HCT116 (cell line): ENCODE measurements at places on chromosomes 1 and 21. TPM values are rescaled to one million over a fixed set of nuclear protein-coding genes. Genes with fewer than 3 reads are reported as not detected.

The PM20D1 gene
- total RNA-seq, result not detected

The EFNA1 gene
- 19.7 TPM for total RNA-seq

The KRTAP26-1 gene
- total RNA-seq, result not detected

- DNase-seq, result no peak
Observed at GRCh38 chr1:158048371-158049067, 55.1 kb downstream of the KIRREL1 start.

- no peak for DNase-seq
Observed at GRCh38 chr1:23426828-23427227, 2.3 kb upstream of the TCEA3 start.

DNA sequence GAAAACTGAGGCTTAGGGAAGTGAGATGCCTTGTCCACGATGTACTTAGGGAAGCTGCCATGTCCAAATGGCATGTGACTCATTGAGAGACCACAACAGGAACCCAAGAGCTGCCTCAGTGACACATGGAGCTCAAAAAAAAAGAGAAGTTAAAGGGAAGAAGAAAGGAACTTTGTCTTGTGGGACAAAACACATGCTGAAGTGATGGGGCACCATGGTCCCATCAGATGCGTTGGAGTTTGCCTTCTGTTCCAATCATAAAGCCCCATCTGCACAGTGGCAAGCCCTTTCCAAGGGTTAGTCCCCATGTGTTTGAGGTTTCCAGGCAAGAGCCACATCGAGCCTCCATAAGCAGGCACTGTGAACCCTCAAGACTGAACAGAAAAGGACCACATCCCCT lies 8.0 kb downstream of the MED8 start:
- DNase-seq, result no peak

DNA sequence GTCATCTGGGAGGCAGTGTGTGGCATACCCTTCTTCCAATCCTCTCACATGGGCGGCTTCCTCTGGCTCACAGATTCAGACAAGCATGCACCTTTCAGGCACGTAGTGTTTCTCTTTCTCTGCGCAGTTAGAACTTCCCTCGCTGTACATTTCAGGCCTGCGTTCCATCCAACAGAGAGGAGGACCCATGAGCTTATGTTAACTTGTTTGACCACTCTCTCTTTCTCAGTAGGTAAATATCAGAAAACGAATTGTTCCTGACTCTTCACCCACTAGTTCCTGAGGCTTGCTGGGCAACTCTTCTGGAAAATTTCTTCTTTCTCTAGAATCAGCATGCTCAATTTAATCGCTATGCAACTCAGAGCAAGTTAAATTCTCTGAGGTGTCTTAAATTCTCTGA lies 85.5 kb downstream of the DDX20 start:
- no peak for DNase-seq

DNA sequence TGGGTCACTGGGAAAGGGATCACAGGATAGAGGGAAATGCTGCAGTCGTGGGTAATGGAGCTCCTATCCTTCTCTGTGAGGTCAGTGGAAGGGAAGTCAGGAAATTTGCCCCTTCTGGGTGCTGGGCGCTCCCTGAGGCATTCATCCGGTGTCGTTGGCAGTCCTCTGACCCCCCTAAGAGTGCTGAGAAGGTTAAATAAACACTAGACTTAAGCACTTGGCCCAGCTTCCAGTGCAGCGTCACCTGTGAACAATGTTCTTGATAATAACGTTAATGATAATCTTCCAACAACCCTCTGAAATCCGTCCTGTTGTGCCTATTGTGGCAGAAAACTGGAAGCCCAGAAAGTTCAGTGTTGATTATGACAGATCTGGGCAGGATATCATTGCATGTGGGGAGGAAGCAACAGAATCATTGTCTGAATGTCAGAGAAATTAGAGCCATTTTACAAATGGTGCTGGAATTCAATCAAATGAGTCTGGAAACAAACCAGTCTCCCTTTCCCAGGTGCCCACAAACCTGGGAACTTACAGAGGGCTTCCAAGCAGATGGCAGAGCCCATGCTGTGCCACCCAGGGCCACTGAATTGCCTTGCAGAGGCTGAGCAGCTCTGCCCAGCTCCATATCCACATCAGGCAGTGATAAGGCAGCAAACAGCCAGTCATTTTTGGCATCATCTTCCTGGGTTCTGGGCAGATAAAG lies 216.8 kb downstream of the KAZN start:
- DNase-seq, result no peak

- DNase-seq, result no peak
Observed at GRCh38 chr1:204929487-204930154, 59.0 kb downstream of the NFASC start.

DNA sequence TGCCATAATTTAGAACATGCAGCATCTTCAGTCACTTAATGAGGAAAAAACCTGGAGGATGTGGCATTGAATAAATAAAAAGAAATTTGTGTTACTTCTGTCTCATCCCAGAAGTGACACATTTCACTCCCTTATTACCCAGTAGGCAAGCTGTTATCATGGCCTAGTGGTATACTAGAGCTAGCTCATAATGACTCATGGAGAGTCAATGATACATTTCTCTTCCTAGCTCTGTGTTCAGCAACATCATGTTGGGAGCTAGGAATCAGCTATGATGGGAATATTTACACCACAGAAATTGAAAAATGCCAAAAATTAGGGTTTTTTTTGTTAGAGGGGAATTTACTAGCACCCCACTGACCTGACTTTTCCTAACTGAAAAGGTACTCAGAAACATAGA lies 182.7 kb downstream of the HMCN1 start:
- no peak for DNase-seq

- no peak for DNase-seq
Observed at GRCh38 chr1:99674115-99675064, 28.5 kb downstream of the PALMD start.

- DNase-seq, result no peak
Observed at GRCh38 chr1:32394890-32395432, 720 bp upstream of the BSDC1 start.

GRCh38 chr1:14896381-14897079 lies 257.0 kb upstream of the TMEM51 start:
- no peak for DNase-seq

DNA sequence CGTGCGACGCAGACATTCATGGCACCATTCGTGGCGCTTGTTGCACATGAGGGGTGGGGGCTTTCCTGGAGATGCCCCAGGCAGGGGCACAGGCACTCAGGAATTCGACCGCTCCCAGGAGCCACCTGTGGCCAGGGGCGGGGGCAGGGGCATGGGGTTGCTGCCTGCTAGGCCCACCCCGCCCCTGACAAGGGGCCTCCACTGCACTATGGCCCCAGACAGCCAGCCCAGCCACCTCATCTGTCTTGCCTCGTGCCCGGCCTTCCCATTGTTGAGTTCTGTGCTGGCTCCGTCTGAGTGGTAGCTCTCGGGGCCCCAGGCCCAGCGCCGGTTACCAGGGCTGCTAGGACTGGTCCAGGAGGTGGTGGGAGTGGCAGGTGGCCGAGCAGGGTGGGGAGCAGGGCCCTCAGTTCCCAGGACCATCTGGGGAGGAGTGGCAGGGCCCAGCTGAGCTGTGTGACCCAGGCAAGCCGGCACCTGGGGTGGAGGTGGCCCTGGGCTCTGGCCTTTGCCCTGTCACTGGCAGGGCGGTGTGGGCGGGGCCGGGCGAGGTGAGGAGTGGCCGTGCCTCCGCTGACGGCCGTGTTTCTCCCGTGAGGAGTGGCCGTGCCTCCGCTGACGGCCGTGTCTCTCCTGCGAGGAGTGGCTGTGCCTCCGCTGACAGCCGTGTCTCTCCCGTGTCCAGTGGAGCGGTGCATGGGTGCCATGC lies 1.9 kb downstream of the PLCH2 start:
- DNase-seq, result no peak

DNA sequence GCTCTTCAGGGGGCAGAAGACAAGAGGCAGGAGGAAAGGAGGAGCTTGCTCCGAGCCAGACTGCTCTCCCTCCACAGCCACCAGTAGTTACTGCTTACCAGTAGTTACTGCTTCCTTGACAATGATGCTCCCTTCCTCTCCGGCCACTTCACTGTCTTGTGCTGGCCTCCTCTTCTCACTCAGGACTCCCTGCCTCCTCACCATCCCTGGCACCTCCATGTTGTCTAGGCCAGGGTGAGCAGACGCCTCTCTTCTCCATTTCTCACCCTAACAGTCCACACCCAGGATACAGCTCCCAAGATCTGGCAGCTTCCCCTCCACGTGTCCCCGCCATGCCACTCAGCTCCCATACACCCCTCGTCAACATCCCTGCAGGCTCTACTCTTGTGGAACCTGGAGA lies 82.4 kb upstream of the TLR5 start:
- DNase-seq, result no peak

- DNase-seq, result no peak
Observed at GRCh38 chr1:246511203-246511602, 4.1 kb upstream of the SMYD3 start.

DNA sequence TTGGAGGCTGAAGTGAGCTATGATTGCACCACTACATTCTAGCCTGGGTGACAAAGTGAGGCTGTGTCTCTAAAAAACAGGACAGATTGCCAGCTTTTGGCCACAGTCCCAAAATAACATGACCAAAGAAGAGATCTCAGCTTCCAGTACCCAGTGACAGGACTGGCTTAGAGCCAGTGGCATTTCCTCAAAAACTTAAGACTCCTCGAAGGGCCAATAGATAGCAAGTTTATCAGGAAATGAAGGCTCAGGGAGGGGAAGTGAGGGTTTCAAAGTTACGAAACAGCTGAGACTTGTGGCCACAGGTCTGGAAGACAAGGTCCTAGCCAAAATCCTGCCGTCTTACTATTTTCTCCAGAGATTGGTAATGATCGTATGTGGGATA lies 6.3 kb upstream of the TMEM39B start:
- peak; percentile 48 for DNase-seq

GRCh38 chr1:232489256-232489655 lies 140.7 kb downstream of the SIPA1L2 start:
- no peak for DNase-seq

DNA sequence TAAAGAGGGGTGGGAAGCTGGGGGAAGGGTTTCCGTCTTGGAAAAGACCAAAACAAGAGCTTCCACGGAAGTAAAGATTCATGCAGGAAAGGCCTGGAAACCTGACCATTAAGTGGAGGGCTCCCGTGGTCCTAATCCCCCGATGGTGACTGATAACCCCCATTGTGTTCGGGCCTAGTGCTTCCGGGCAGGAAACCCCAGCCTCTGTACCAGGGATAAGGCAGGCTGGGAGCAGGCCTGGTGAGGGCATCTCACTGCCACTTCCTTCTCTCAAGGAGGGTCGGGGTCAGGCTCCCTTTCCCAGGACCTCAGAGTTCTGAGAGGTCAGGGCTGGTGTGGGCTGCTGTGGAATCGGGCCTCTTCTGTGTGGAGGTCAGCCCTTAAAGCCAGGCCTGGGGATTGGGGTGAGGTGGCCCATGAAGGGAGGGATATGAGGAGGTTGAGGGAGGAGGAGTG lies 136.9 kb downstream of the CDC7 start:
- no peak for DNase-seq
